GM04504 (cell line): ENCODE measurements at places on chromosomes 3 and 15.

GRCh38 chr3:138712086-138712485 lies 103.5 kb downstream of the FAIM start:
- DNase-seq, result no peak

DNA sequence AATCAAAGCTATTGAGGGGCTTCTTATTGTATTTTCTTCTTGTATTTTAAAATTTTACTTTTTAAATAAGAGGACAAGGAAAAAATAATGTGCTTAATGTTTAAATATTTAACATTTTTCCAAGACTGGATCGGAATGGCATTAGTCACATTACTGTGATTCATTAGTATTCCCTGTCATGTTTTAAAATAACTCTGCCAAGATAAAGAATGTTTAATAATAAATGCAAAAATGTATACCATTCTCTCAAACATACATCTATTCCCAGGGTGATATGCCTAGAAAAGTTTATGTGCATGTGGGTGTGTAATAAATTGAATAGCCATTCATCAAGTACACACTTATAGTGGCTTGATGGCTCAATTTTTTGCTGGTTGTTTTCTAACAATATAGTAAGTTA lies 936.1 kb downstream of the PLOD2 start:
- DNase-seq, result no peak

DNA sequence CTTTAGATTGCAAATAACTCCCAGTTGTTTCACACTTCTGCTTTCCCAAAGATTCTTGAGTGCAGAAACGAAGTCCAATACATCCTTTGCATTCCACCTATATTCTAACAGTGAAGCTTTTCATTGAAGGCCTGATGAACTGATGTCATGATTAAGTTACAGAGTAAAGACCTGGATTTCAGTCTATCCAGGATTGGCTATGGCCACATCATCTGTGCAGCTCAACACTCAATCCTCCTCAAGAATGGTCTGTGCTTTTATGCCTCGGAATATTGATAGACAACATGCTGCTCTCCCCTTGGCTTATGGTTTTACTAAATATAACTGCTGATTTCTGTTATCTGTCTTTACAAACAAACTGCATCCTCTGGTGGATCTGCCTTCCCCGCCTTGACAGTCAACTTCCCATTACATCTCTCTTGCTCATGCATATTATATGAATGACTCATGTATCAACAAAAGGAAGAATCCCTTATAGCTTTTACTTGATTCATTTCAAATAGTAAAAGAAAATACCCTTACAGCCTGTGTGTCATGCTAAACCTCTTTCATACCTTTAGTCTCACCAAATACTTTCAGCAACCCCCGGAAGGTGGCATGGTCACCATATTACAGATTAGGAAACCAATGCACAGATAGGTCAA lies 59.5 kb downstream of the SCN11A start:
- peak; percentile 27 for DNase-seq

- DNase-seq, result peak; percentile 6
These were observed 30.3 kb downstream of the CX3CR1 start for GRCh38 chr3:39249453-39250115.

- peak; percentile 60 for DNase-seq
These were observed 50.2 kb downstream of the CHP1 start for GRCh38 chr15:41281236-41281635.

DNA sequence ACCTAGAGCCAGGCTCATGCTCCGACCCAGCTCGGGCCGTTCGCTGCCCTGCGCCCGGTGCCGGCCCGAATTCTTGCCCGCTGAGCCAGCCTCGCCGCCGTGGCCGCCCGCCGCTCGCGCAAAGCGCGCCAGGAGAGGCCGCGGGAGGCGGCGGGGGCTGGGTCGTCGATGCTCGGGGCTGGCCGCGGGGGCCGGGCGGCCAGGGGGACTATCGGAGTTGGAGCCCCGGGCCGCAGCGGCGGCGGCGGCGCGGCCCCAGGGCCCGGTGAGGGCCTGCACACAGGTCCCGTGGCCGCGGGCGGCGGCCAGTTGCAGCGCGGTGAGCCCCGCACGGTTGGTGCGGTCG lies 1.1 kb downstream of the ANKRD63 start:
- DNase-seq, result no peak

DNA sequence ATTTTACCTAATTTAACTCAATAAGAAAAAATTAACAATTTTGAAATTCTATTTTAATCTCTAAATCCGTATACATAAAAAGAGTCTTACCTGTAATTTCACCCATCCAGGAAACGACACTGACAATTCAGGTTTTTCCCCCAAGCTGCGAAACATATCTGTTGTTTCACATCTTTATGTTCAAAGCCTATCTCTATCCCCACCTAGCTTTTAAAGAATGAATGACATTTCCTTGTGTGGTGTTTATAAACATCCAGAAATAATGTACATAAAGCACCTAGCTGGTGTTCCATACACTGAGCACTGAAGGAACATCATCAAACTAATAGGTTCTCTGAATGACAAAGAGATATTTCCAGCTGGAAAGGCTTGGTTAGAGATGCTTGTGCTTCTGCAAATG lies 867.8 kb downstream of the SQOR start:
- DNase-seq, result no peak
